ENCODE measurements at places on chromosomes 3 and 15. TPM values are rescaled to one million over a fixed set of nuclear protein-coding genes. Genes with fewer than 3 reads are reported as not detected.

SNUPN gene
- total RNA-seq: 19.7 TPM

TMCO5A gene
- not detected for total RNA-seq

C3orf22 gene
- total RNA-seq: not detected

DBR1 gene
- total RNA-seq: 22.6 TPM

HRG gene
- total RNA-seq: not detected

IL16 gene
- 1.2 TPM for total RNA-seq

GUCA1C gene
- not detected for total RNA-seq

TMEM266 gene
- 3.2 TPM for total RNA-seq

EDEM1 gene
- total RNA-seq: 10.6 TPM

CCDC50 gene
- 91.0 TPM for total RNA-seq

DLEC1 gene
- 0.74 TPM for total RNA-seq

ACTL6A gene
- total RNA-seq: 17.0 TPM

GORASP1 gene
- total RNA-seq: 18.2 TPM

MASP1 gene
- 42.0 TPM for total RNA-seq

CYP11A1 gene
- not detected for total RNA-seq

SEMA5B gene
- total RNA-seq: 17.2 TPM

RAB6B gene
- total RNA-seq: 88.3 TPM

RPP25 gene
- 4.2 TPM for total RNA-seq

KCNMB2 gene
- 9.8 TPM for total RNA-seq

CLRN1 gene
- total RNA-seq: not detected

GP5 gene
- total RNA-seq: under 0.01 TPM

GHRL gene
- total RNA-seq: 0.25 TPM

RSRC1 gene
- total RNA-seq: 30.7 TPM

GOLGA6L7 gene
- total RNA-seq: not detected
